ENCODE measurements at places on chromosomes 7 and 10. TPM values are rescaled to one million over a fixed set of nuclear protein-coding genes. Genes with fewer than 3 reads are reported as not detected.

Gene EIF4H
- 481 TPM for total RNA-seq

Gene OPN1SW
- total RNA-seq, result not detected

Gene TCERG1L
- not detected for total RNA-seq

Gene AGBL3
- total RNA-seq, result 1.7 TPM

Gene TRIM50
- not detected for total RNA-seq

Data from dermis blood vessel endothelial cell (primary cell).